ENCODE measurements at places on chromosomes 1 and 21.

GRCh38 chr1:235429143-235429542, 61.9 kb downstream of the TBCE start:
- no peak for DNase-seq

GRCh38 chr1:97505816-97506215, 415.0 kb downstream of the DPYD start:
- DNase-seq, result no peak

GRCh38 chr1:176950736-176951324, 213.7 kb downstream of the ASTN1 start:
- DNase-seq, result no peak

GRCh38 chr21:45250914-45251634, 36.6 kb downstream of the POFUT2 start:
- no peak for DNase-seq

GRCh38 chr1:160575112-160575664, 4.1 kb downstream of the CD84 start:
- peak; percentile 45 for DNase-seq
